ENCODE measurements at places on chromosomes 5 and 9. TPM values are rescaled to one million over a fixed set of nuclear protein-coding genes. Genes with fewer than 3 reads are reported as not detected.

COL27A1 gene
- 17.5 TPM for total RNA-seq

RAB3C gene
- total RNA-seq, result 11.5 TPM

LRRC19 gene
- not detected for total RNA-seq

ARSI gene
- total RNA-seq, result 1.3 TPM

SPATA31D4 gene
- not detected for total RNA-seq

C9orf50 gene
- not detected for total RNA-seq

SURF2 gene
- total RNA-seq, result 44.4 TPM

PTGR1 gene
- 43.5 TPM for total RNA-seq

ADAMTSL2 gene
- total RNA-seq, result 0.61 TPM

MARCHF3 gene
- total RNA-seq, result 17.7 TPM

NUTM2G gene
- total RNA-seq, result 0.57 TPM

SLC34A3 gene
- not detected for total RNA-seq

MGAT4B gene
- 147 TPM for total RNA-seq

ORM2 gene
- 1.4 TPM for total RNA-seq

All from H9 (cell line).